ENCODE measurements at places on chromosomes 2 and 18. TPM values are rescaled to one million over a fixed set of nuclear protein-coding genes. Genes with fewer than 3 reads are reported as not detected.

DNA sequence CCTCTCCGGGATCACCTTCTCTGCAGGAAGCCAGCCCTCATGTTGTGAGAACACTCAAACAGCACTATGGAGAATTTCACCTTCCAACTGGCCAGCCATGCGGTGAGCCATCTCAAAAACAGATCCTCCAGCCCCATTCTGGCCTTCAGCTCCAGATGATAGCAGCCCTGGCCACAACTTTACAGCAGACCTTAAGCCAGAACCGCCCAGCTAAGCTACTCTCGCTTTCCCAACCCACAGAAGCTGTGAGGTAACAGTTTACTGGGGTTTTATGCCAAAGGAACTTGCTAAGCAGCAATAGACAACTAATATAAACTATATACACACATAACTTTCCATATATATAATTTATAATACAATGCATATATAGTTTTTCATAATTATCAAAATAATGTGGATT is 11.6 kb upstream of the PTPN4 start:
- H3K27ac ChIP-seq: no peak overlapping the region
- no peak overlapping the region for H3K4me3 ChIP-seq
- no peak for DNase-seq
- peaks cover 14% of the 10 kb centered on the region for H3K27me3 ChIP-seq

The RAB6C gene
- not detected for polyA plus RNA-seq

The ABCG5 gene
- 1.8 TPM for polyA plus RNA-seq

DNA sequence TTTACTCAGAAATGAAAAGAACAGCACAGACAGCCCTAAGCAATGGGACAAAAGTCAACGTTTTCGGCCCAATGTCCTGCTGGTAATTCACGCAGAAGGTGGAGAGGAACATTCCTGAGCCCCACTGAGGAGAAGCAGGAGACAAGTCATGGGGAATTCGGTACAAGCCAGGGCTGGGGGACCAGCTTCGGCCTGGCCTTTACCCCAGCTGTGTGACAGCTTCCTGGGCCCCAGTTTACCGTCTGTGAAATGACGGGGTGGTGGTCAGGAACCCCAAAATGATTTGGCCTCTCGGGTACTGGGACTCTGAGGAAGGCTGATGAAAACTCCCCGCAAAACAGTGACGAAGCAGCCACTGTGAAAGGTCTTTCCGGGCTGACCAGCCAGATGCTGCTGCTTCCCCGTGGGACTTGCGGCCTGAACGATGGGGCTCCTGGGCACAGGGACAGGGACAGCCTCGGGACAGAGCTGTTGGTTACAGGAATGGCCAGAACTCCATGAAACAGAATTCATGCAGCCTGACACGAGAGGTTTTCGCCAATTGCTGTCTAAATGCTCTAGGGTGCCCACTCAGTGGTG is 21.6 kb downstream of the KIF1A start:
- DNase-seq: no peak
- H3K27ac ChIP-seq: no peak overlapping the region
- no peaks in the 10 kb centered on the region for H3K27me3 ChIP-seq
- H3K4me1 ChIP-seq: peaks cover 17% of the 10 kb centered on the region

- no peaks in the 10 kb centered on the region for H3K27me3 ChIP-seq
- H3K4me1 ChIP-seq: peaks cover 20% of the 10 kb centered on the region
- no peak for DNase-seq
- H3K4me3 ChIP-seq: no peak overlapping the region
Observed at GRCh38 chr2:149021761-149022160, 16.7 kb upstream of the LYPD6B start.

The SPP2 gene
- 71.4 TPM for polyA plus RNA-seq

DNA sequence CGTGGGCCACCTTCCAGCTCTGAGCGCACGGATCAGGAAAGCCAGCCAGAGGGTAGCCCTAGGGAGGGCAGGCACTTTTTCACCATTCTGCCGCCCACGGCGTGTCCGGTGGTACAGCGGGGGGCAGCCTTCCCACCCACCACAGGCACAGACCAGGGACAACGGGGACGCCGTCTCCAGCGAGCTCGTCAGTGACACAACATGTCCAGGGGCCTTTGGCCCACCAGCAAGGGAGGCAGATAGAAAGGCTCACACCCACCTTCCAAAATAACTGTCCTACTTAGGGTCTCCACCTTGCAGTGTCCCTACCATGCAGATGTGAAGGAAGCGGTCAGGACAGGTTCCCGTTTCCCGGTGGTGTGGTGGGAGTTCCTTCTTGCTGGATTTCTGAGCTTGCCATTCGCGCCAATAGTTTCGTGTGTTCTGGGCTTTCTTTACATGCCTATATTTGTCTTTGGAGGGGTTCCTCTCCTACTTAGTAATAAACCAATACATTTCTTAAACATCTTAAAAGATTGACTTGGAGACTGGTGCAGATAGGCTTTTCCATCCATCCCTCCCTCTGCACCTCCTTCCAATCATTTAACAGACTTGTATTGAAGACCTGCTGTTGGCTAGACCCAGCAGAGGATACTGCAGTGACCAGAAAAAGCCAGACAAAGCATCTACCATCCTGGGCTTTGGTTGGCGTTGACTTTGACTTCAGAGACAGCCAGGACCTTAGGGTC is 872 bp downstream of the ASB1 start:
- H3K27me3 ChIP-seq: no peaks in the 10 kb centered on the region
- H3K4me3 ChIP-seq: peak overlapping the region; percentile 78
- H3K27ac ChIP-seq: peak overlapping the region; percentile 99
- H3K4me1 ChIP-seq: peaks cover 23% of the 10 kb centered on the region

GRCh38 chr2:102967451-102967850 is 205.6 kb downstream of the TMEM182 start:
- H3K27ac ChIP-seq: no peak overlapping the region
- no peaks in the 10 kb centered on the region for H3K4me1 ChIP-seq
- H3K27me3 ChIP-seq: no peaks in the 10 kb centered on the region
- DNase-seq: no peak
- no peak overlapping the region for H3K4me3 ChIP-seq

- no peak overlapping the region for H3K27ac ChIP-seq
- no peaks in the 10 kb centered on the region for H3K36me3 ChIP-seq
- H3K27me3 ChIP-seq: no peaks in the 10 kb centered on the region
- no peak for DNase-seq
Observed at GRCh38 chr18:39732918-39733317, 2167.3 kb upstream of the CELF4 start.

The KCNS3 gene
- 2.7 TPM for polyA plus RNA-seq

GRCh38 chr18:75587131-75587530 is 159.6 kb upstream of the SMIM21 start:
- no peaks in the 10 kb centered on the region for H3K4me1 ChIP-seq
- H3K27ac ChIP-seq: no peak overlapping the region
- no peaks in the 10 kb centered on the region for H3K27me3 ChIP-seq
- H3K36me3 ChIP-seq: no peaks in the 10 kb centered on the region
- no peak overlapping the region for H3K4me3 ChIP-seq
- no peak for DNase-seq

The PGAP1 gene
- 5.9 TPM for polyA plus RNA-seq

- H3K36me3 ChIP-seq: no peaks in the 10 kb centered on the region
- no peak overlapping the region for H3K4me3 ChIP-seq
- no peaks in the 10 kb centered on the region for H3K4me1 ChIP-seq
Observed at GRCh38 chr2:229380101-229380625, 109.1 kb upstream of the PID1 start.

- no peak overlapping the region for H3K27ac ChIP-seq
- peaks cover 3% of the 10 kb centered on the region for H3K4me1 ChIP-seq
- H3K36me3 ChIP-seq: no peaks in the 10 kb centered on the region
- no peak overlapping the region for H3K4me3 ChIP-seq
Observed at GRCh38 chr18:5451871-5452270, 91.9 kb downstream of the EPB41L3 start.

The DCAF17 gene
- 6.1 TPM for polyA plus RNA-seq

DNA sequence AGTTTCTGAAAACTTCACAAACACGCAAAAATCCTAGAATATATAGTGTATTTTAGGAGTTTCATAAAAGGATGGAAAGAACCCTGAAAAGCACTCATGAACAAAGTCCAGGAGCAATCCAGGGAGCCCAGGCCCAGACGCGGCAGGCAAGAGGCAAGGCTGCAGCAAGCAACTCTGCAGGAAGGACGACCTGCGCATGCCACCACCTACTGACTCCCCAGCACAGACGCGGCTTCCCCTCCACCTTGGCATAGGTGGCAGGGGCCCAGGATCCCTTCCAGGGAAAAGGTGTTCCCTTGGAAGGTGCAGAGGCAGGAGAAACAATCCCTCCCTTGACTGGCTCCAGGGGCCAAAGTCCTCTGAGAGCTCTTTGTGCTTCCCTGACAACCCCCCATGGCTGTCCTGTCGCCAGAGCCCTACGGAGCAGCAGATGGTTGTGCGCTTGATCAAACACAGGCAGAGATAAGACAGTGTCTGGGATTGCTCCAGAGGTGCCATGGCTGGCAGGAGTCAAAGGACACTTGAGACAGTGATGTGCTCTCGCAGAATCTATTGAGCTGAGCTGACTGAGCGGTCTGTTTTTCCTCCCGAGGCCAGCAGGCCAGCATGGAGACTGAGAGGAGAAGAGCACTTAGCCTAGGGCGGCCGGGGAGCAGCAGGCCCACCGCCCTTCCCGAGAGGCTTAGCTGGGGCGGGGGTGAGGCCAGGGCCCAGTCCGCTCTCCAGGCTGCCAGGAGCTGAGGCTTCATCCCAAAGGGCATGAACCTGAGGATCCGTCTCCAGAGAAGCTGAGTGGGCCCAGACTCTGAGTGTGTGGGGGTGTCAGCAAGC is 10.8 kb upstream of the AMER3 start:
- peaks cover 9% of the 10 kb centered on the region for H3K4me1 ChIP-seq
- no peaks in the 10 kb centered on the region for H3K36me3 ChIP-seq
- H3K27me3 ChIP-seq: no peaks in the 10 kb centered on the region
- peak; percentile 77 for DNase-seq

The VSNL1 gene
- 9.4 TPM for polyA plus RNA-seq

- H3K27me3 ChIP-seq: no peaks in the 10 kb centered on the region
- H3K4me3 ChIP-seq: no peak overlapping the region
Observed at GRCh38 chr2:85063981-85064599, 69.1 kb upstream of the TCF7L1 start.

DNA sequence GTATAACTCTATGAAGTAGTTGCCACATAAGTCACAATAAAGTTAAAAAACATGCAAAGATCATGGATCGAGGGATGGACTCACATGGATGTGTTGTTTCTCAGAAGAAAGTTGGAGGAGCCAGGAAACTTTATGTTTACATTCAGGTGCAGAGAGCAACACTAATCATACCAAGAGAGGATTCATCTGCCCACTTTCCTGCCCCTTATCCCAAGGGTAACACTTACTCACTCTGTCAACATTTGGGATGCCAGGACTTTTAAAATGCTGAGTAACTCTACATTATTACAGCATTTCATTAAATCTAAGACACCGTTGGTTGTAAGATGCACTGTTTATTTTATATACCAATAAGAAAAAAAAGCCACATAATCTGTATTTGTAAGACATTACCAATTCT is 170.4 kb downstream of the KCNE4 start:
- no peak overlapping the region for H3K27ac ChIP-seq
- no peak overlapping the region for H3K4me3 ChIP-seq
- no peaks in the 10 kb centered on the region for H3K36me3 ChIP-seq
- no peaks in the 10 kb centered on the region for H3K27me3 ChIP-seq
- H3K4me1 ChIP-seq: no peaks in the 10 kb centered on the region

GRCh38 chr18:35682281-35682867 is 100.8 kb downstream of the GALNT1 start:
- no peak for DNase-seq
- peaks cover 5% of the 10 kb centered on the region for H3K4me1 ChIP-seq
- no peaks in the 10 kb centered on the region for H3K36me3 ChIP-seq
- H3K27ac ChIP-seq: no peak overlapping the region

The PLEKHH2 gene
- polyA plus RNA-seq: 3.3 TPM

GRCh38 chr2:99386011-99386410 is 48.8 kb downstream of the EIF5B start:
- no peaks in the 10 kb centered on the region for H3K36me3 ChIP-seq
- H3K27ac ChIP-seq: no peak overlapping the region
- no peak for DNase-seq
- H3K27me3 ChIP-seq: no peaks in the 10 kb centered on the region
- H3K4me1 ChIP-seq: no peaks in the 10 kb centered on the region
- no peak overlapping the region for H3K4me3 ChIP-seq

DNA sequence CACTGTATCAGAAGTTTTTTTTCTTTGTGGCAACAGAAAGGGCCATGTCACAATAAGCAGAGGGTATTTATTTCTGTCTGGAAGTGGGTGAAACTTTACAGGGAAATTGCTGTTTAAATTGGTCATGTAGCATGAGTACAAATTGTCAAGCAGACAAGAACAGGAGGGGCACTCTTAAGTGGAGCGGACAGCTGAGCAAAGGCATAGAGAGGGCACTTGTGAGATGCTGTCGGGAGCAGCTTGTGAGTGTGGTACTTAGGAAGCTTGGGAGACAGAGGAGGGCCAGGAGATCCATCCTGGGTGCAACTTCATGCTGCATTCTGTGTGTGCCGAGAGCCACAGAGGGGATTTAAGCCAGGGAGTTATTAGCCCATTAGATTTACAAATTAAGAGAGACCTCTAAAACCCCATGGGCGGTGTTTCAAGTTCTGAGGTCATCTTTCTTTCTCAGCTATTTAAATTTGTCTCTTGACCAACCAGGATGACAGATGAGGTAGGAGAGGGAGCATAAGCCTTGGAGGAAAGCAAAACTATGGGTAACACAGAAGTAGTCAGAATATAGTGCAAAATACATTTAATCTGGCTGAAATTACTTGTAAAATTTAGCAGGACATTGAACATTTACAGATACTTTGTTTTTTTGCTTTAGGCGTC is 30.4 kb downstream of the INPP4A start:
- peaks cover 6% of the 10 kb centered on the region for H3K4me1 ChIP-seq
- no peak overlapping the region for H3K27ac ChIP-seq
- no peaks in the 10 kb centered on the region for H3K36me3 ChIP-seq
- H3K27me3 ChIP-seq: no peaks in the 10 kb centered on the region

DNA sequence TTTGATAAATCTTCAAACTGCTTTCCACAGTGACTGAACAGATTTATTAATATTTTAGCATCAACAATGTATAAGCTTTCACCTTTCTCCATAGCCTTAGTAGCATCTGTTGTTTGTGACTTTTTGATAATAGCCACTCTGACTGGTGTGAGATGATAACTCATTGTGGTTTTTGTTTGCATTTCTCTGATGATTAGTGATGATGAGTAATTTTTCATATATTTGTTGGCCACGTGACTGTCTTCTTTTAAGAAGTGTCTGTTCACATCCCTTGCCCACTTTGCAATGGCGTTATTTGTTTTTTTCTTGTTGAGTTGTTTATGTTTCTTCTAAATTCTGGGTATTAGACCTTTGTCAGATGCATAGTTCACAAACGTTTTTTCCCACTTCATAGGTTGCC is 952.9 kb downstream of the TRIB2 start:
- no peaks in the 10 kb centered on the region for H3K4me1 ChIP-seq
- DNase-seq: no peak
- H3K27me3 ChIP-seq: no peaks in the 10 kb centered on the region
- no peak overlapping the region for H3K27ac ChIP-seq
- no peaks in the 10 kb centered on the region for H3K36me3 ChIP-seq
- no peak overlapping the region for H3K4me3 ChIP-seq

The IL1R2 gene
- polyA plus RNA-seq: 11.4 TPM
